Body of pancreas (tissue), 4 donors: ENCODE measurements at places on chromosomes 1 and 21.

DNA sequence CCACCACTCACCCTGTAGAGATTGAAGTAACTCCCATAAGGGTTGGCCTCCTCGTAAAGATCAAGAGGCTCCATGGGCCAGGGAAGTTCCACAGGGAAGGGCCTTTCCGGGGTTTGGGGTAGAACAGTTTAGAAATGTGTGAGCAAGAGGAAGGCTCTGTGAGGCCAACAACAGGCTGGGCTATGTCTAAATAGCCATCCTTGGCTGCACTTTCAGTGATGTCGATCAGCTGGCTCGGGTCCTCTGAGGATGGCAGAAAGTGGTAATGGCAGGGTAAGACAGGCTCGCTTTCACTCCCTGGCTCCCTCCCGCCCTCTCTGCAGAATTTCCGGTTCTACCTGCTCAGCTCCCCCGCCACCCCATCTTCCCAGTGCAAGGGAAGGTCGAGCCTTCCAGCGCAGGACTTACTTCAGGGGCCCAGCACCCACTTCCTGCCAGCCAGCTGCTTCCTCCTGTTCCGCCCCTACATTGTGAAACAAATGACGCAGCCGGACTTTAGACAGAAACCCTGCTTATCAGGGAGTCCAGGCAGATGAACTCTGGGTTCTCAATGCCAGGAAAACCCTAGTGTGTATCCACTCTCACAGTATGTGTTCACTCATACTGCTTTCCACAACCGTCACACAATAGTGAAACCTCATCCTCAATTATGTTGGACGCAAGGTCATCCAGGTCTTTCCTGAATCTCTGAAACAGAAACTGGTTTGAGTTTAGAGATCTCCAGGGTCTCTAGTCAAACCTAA is 7.3 kb downstream of the F11R start:
- H3K4me1 ChIP-seq: peaks cover 64% of the 10 kb centered on the region
- H3K27me3 ChIP-seq: no peaks in the 10 kb centered on the region
- peak; percentile 84 for DNase-seq
- H3K36me3 ChIP-seq: no peaks in the 10 kb centered on the region
- peak overlapping the region; percentile 91 for H3K27ac ChIP-seq
- no peak overlapping the region for H3K4me3 ChIP-seq

- H3K27me3 ChIP-seq: no peaks in the 10 kb centered on the region
- no peak for DNase-seq
Measured at GRCh38 chr1:201100169-201100930, 11.9 kb downstream of the CACNA1S start.

- no peaks in the 10 kb centered on the region for H3K4me1 ChIP-seq
- H3K27ac ChIP-seq: no peak overlapping the region
- H3K27me3 ChIP-seq: no peaks in the 10 kb centered on the region
Measured at GRCh38 chr1:20616847-20617487, 16.3 kb upstream of the PINK1 start.

DNA sequence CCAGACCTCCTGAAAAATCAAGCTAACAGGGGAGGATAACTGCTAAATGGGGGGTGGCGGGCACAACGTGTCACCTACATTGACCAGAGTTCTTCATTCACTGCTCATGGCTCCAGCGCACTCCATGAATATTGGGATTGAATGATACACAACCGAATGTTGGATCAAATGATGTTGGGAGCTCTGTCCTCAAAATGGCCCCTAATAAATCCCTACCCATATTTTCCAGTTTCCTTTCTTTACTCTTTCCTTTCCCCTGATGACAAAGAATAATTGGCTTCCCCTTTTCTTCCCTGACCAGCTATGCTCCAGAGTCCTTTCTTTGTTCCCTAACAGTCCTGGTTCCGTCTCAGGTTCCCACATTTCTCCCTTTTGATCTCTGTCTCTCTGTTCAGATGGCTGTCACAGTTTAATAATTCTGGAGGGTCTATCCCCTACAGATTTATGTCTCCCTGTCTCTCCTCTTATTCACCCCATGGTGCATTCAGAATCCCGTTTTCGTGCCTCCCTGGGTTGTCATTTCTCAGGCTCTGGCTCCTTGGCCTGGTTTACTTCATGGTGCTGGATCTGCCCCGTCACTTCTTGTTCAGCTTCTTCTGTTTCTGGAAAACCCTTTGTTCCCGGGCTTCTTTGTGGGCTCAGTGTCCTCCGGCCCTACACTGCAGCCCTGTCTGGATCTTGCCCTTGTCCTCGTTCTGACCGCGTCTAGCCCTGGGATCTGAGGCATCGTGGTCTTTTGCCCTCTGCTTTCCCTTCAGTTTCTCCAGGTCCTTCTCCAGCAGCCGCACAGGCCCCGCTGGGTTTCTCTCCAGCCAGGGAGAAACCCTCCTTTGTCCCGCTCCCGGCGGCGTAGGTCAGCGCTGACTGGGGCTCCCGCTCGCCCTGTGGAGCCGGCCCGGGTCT is 78.3 kb downstream of the NDUFS5 start:
- H3K36me3 ChIP-seq: no peaks in the 10 kb centered on the region
- peak overlapping the region; percentile 92 for H3K27ac ChIP-seq
- H3K4me1 ChIP-seq: peaks cover 36% of the 10 kb centered on the region
- H3K4me3 ChIP-seq: peak overlapping the region; percentile 4

DNA sequence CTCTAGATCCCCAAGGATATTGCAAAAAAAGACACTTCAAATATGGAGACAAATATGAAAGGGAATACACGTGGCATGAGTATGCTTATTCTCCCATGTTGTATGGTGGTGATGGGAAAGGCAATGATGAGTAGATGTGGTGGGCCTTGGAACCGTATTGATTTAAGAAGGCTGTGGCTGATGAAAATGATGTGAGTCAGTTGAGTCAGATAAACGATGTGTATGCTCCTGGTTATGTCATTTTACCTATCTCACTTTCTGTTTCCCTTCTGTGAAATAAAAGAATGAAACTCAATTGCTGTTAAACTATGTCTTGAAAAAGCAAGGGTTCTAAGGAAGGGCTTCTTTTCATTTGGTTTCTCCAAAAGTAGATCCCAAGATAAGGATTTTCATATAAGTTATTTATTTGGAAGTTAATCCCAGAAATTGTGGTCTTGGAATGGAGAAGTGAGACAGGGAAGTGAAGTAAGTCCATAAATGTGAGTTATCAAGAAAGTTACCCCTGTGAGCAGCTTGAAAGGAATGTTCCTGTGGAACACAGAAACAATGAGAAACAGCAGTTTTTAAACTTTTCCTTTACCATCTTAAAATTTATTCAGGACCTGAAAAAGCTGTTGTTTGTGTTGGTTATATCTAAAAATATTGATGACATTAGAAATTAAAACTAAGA is 292.0 kb downstream of the DUSP10 start:
- no peak for DNase-seq
- H3K27me3 ChIP-seq: no peaks in the 10 kb centered on the region
- no peak overlapping the region for H3K27ac ChIP-seq
- H3K36me3 ChIP-seq: no peaks in the 10 kb centered on the region
- H3K4me1 ChIP-seq: no peaks in the 10 kb centered on the region

- H3K27me3 ChIP-seq: no peaks in the 10 kb centered on the region
- no peak overlapping the region for H3K27ac ChIP-seq
- no peaks in the 10 kb centered on the region for H3K4me1 ChIP-seq
- DNase-seq: no peak
Measured at GRCh38 chr21:17590430-17590829, 22.3 kb downstream of the BTG3 start.
